HT1080 (cell line): ENCODE measurements at places on chromosomes 11 and 22. TPM values are rescaled to one million over a fixed set of nuclear protein-coding genes. Genes with fewer than 3 reads are reported as not detected.

The APOL2 gene
- 20.6 and 21.9 TPM in 2 replicates for total RNA-seq

- no peak for DNase-seq
Observed at GRCh38 chr11:29317694-29318093, 699.1 kb downstream of the KCNA4 start.

- no peak for DNase-seq
Observed at GRCh38 chr11:33860926-33861325, 30.9 kb downstream of the LMO2 start.

GRCh38 chr11:73137262-73137943 lies 4.7 kb downstream of the FCHSD2 start:
- no peak for DNase-seq

DNA sequence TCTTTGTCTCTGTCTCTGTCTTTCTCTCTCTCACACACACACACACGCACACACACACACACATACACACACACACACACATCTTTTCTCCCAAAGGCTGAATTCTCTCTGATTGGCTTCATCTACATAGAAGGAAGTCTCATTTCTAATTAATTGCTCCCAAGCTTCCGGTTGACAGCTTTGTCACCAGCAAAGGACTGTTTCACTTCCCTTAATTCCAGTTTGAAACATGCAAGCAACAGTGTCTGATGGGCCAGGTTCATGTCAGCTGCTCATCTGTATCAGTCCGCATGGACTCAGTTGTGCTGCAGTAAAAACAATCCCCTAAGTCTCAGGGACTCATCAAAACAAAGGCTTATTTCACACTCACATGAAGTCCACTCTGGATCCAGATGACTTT lies 16.2 kb upstream of the PVALB start:
- no peak for DNase-seq

- no peak for DNase-seq
Observed at GRCh38 chr11:88508759-88509581, 171.4 kb upstream of the CTSC start.

DNA sequence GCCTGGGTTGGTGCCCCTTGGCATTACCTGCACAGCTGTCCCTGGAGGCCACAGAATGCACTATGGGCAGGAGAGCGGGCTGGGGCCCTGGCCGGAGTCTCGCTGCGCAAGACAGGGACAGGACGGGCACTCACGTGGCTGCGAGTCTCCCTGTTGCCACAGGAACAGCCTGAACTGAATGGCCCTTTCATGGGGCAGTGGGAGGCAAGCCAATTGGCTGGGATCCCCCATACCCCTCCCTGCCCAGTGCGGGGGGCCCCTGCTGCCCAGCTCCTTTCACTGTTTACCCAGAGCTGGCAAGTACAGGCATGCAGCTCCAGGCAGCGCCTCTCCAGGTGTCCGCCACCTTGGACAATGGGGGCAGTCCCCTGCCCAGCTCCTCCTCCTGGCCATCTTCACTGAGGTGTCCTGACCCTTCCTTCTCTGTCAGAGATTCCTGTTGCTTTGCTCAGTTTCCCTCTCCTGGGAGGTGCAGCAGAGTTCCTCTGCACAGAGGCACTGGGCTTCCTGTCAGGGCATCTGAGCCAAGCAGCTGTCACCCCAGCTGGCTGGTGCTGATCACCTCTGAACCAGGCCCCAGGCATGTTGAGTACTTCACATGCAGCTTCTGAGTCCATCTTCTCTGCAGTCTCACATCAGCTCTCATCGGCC lies 5.2 kb downstream of the USP2 start:
- DNase-seq: no peak
